ENCODE measurements at places on chromosomes 7 and 10.

DNA sequence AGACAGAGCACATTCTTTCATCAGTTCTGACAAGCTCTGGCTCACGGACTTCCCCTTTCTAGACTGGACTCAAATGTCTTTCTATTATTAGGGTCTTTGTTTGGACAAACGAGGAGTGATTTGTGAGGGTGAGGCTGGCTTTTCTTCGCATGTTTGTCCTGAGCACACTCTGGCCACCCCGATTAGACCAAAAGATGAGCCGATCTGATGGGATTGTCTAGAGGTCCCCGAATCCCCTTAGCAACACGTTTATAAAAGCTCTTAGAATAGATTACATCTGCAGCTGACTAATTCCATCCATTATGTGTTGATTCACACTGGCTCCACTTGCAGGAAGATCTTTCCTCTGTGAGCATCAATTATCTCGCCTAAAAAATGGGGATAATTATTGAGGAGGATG, 675.4 kb upstream of the AUTS2 start:
- DNase-seq = no peak

DNA sequence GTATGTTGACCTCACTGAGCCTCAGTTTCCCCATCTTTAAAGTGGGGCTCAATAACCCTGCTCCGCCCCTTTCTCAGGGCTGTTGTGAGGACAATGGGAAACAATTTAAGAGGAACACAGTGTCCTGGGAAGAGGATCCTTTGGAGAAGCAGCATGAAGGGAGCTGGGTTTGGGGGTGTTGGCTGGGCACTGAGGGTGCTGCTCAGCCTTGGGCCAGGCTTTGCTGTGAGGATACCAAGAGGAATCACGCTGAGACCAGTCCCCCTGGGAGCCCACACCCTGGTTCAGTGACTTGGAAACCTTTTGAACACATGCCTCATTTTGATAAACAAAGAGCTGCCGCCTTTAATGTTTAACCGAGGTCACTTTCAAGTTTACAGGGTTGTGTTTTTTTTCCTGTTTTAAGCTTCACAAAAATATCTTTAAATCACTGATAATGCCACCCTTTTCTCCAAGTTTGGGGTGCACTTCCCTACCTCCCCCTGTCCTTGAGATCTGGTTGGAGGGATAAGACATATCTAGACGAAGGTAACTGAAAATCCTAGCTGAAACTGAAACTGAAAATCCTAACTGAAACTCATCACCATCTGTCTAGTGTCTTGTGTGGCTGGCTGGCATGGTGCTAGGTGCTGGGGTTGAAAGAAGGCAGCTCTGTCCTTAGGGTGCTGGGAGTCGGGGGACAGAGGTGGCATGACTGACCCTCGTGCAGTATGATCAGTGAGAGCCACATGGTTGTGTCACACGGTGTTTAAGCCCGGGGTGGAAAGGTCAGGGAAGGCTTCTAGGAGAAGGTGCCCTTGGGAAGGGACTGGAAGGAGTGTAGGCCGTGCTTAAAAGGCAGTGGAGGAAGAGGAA, 27.7 kb downstream of the ZNF775 start:
- DNase-seq = no peak

- DNase-seq = no peak
Observed at GRCh38 chr7:147311336-147311735, 1194.7 kb downstream of the CNTNAP2 start.

GRCh38 chr10:50360077-50360850, 108.9 kb upstream of the ASAH2 start:
- no peak for DNase-seq

DNA sequence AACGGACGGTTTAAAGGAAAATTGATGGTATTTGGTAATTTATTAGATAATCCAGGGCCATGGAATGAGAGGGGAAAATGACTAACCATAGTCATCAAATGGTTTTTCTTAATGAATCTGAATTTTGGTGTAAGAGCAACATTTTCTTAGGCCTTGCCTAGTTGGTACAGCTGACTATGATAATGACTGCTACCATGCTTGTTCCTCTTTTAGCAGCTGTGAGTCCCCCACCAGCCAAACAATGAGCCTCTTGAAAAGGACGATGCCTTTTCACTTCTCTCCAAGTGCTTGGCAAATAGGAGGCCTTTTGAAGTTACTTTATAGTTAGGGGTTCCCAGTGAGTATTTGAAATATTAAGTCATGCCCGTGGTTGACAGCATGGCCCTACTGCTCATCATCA, 53.0 kb downstream of the TRUB1 start:
- no peak for DNase-seq

- DNase-seq = no peak
Observed at GRCh38 chr10:127614484-127615017, 65.4 kb downstream of the NPS start.

DNA sequence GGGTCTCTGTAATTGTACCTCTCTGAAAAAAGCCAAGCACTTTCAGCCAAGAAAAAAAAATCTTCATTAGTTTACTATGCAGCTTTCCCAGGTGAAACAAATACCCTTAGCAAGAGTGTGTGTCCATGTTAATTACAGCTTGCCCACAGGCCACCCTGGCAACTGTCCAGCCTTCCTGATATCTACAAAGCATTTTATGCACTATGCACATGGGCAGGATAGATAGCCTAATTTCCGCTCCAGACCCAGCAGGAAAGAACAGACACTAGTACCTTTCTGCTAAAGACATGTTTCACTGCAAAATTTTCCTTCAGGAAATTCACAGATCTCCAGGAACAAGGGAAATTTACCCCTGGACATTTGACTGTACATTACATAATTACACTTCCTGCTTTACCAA, 24.4 kb downstream of the CACNA2D1 start:
- no peak for DNase-seq

DNA sequence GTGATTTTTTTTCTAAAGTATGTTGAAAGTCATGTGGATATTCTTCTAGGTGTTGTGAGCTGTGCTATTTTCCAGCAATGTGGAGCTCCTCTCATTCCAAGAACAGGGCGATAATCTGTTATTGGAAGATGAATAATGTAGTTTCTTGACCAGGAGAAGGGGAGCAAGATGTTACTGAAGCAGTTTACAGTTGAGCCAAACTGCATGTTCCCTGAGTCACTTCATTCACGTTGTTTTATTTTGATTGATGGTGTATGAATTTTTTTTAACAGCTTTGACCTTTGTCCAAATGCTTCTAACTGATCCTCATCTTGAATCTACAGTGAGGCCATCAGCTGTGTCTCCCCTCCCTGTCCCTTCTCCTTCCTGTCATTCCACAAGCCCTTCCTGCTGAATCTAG, 277.1 kb upstream of the KLF6 start:
- DNase-seq = no peak

DNA sequence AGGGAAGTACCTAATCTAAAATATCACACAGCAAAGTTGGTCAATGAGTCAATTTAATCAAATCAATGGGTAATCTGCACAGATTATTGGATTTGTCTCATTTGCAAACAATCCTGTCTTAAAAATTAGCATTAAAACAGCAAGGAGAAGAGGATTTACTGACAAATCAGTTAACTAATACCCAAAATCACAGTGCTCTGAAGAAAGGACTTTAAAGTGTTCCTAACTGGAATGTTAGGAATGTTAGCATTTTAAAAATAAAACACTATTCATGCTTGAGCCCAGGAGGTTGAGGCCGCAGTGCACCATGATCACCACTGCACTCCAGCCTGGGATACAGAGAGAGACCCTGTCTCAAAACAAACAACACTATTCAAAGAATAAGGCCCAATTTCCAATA, 83.1 kb downstream of the CHCHD3 start:
- DNase-seq = no peak

DNA sequence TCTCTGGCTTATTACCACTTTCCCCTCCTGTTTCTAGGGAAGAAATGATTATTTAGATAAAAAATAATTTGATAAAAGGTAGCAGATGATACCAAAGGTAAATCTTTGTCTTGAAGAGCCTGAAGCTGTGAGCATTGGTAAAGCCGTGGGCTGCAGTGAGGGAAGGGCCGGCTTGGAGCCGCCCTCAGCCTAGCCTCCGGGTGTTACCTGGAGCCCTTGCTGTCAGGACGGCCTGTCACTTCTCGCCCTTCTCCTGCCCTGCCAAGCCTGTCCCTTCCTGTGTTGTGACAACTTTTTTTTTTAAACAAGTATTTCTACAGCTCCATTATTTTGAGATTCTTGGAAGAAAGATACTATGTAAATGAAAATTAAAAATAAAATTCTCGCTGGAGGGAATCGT, 7.0 kb downstream of the CUX1 start:
- DNase-seq = no peak

DNA sequence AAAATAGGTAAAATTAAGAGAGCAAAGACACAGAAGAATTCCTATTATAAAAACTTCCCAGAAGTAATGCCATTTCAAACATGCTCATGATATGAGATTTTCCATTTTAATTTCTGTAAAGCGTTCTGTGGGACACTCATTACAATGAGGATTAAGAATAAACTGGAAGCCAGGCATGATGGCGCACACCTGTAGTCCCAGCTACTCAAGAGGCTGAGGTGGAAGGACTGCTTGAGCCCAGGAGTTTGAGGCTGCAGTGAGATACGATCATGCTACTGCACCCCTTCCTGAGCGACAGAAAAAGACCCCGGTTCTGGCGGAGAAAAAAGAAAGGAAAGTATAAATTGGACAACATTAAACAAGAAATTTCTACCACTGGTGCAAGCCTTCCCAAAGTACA, 1.5 kb downstream of the DNA2 start:
- DNase-seq = no peak

DNA sequence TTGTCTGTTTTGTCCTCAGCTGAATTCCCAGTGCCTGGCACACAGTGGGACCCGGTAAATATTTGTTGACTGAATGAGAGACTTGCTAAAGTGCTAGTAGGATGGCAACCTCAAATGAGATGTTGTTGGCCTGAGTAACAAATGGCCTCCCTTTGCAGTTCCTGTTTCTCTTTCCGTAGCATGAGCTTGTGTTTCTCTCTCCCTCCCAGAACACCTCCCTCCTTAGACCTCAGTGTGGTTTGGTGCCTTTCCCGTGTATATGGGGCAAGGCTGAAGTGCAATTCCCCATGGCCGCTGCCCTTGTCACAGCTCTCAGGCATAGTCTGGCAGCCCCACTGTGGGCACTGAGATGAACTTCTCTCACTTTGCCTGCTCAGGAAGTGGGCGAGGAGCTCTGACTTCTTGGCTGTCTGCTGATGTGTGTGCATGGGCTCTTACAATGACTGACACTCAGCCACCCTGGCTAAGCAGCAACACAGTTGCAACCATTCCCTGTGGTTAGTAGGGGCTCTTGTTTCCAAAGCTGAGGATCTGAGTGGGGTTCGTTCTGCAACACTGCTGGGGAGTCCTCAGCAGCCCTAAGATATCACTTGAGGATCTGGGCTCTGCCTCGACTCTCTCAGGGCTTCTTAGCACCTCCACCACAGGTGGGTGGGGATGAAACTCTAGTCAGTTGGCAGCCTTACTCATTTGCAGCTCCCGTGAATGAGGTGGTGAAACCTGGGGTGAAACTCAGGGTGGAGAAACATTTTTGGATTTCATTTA, 136.1 kb downstream of the ICA1 start:
- no peak for DNase-seq

DNA sequence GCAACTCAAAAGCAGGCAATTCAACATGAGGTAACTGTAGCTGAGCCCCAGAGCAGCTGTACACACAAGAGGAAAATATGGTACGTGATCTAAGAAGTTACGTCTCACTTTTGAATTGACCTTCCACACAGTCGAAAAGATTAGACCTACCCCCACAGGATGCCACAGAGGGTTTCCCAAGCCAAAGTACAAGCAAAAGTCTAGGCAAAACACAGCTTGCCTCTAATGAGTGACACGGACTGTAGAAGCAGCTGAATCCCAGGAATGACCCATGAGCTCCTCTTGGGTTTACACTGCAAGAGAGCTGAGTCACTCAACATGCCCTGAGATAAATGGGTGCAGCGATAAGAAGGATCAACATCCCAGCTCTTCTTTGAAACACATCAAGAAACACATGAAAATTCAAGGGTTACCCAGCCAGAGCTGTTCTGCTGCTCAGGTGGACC, 9.8 kb downstream of the CREB3L2 start:
- no peak for DNase-seq

DNA sequence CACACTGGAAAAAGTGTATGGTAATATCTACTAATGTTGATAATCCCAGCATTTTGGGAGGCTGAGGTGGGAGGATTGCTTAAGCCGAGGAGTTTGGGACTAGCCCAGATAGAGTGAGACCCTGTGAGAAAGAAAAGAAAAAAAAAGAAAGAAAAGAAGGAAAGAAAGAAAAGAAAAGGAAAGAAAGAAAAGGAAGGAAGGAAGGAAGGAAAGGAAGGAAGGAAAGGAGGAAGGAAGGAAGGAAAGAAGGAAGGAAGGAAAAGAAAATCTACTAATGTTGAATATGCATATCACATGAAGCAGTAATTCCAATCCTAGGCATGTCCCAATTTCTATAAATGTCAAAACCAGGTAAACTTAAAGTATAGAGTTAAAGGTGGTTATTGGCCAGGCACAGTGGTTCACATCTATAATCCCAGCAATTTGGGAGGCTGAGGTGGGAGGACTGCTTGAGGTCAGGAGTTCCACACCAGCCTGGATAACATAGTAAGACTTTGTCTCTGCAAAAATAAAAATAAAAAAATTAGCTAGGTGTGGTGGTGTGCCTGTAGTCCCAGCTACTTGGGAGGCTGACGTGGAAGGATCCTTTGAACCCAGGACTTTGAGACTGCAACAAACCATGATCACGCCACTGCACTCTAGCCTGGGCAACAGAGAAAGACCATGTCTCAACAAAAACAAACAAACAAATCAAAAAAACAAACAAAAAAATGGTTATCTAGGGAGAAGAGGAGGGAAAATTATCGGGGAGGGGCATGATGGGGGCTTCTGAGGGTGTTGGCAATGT, 5.2 kb upstream of the KAZALD1 start:
- no peak for DNase-seq

DNA sequence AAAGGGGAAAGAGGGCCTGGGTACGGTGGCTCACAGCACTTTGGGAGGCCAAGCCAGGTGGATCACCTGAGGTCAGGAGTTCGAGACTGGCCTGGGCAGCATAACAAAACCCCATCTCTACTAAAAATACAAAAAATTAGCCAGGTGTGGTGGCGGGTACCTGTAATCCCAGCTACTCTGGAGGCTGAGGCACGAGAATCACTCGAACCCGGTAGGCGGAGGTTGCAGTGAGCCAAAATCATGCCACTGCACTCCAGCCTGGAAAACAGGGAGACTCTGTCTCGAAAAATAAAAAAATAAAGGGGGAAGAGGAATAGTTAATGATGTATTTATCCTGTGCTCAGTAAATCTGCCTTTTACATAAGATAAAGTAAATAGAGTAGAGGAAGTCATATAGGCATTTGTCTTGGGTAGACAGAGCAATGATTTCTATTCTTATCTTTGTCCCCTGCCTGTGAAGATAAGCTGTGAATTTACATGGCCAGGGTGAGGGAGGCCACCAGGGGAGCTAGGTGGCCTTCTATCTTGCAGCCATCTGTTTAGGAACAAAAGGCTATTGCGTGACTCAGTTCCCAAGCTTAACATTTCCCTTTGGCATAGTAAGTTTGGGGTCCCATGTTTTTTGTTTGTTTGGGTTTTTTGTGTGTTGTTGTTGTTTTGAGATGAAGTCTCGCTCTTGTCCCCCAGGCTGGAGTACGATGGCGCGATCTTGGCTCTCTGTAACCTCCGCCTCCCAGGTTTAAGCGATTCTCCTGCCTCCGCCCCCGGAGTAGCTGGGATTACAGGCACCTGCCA, 73.2 kb upstream of the GTF2I start:
- no peak for DNase-seq

- DNase-seq = no peak
Observed at GRCh38 chr7:100914879-100915447, 19.3 kb upstream of the ACHE start.

GRCh38 chr10:59902016-59902415, 4.3 kb downstream of the CCDC6 start:
- DNase-seq = no peak
